ENCODE measurements at places on chromosomes 13 and 19. TPM values are rescaled to one million over a fixed set of nuclear protein-coding genes. Genes with fewer than 3 reads are reported as not detected.

CAMSAP3 gene
- total RNA-seq: 0.32 TPM

HOMER3 gene
- total RNA-seq: 31.5 TPM

TEX29 gene
- 0.67 TPM for total RNA-seq

TRPC4 gene
- total RNA-seq: 0.84 TPM

OR10H1 gene
- not detected for total RNA-seq

- DNase-seq: no peak
Observed at GRCh38 chr19:48853483-48853882, 14.9 kb downstream of the PLEKHA4 start.

DNA sequence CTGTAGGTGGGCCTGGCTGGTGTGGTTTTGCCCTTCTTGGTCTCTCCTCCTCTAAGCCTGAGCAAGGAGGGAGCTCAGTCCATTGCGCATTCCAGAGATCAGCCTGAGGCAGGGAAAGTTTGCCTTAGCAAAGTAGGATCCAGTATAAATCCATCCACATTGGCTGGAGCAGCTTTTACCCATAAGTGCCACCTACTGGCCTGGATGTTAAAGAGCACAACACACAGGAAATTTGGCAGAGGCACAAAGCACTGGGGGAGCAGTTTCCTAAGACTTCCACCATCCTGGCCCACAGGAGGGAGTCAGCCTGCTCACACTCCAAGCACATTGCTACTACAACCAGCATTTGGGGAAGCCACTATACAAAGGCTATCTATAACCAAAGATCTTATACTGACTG lies 1124.2 kb downstream of the SLITRK1 start:
- DNase-seq: no peak

- no peak for DNase-seq
Observed at GRCh38 chr13:58329746-58330145, 698.2 kb downstream of the PCDH17 start.

GRCh38 chr13:27631156-27631555 lies 9.5 kb downstream of the POLR1D start:
- DNase-seq: no peak

DNA sequence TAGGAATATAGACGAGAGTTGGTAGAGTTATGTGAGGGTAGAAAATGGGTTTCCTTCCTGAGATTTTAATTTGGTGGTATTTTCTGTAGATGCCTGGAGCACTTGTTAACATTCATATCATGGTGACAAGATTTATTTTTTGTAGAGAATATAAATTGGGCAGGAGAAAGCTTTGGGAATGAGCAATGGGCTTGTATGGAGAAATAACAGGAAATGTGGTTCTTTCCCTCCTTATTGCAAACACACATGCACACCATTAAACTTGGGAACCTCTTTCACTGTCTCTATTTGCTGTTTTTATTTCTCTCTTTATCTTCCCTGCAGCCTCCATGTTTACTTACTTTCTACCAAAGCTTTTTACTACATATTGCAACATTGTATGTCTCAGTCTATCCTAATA lies 1653.6 kb downstream of the OLFM4 start:
- no peak for DNase-seq

DNA sequence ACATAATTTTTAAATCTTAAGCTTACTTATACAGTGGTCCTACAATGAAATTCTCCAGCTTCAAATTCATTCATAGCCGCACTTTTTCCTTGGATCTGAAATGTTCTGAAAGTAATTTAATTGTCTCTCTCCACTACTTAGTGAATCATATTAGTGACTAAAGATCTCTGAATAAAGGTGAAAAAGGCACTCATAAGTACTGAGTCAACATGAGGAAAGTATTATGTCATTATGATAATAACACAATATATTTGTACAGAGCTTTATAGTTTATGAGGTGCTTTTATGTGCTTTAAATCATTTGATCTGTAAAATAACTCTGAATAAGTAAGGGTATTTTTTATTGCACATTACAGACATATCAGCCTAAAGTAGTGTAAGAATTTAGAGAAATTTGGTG lies 628.2 kb upstream of the SLITRK5 start:
- no peak for DNase-seq

- DNase-seq: no peak
Observed at GRCh38 chr19:1356508-1356865, 27.2 kb upstream of the NDUFS7 start.

DNA sequence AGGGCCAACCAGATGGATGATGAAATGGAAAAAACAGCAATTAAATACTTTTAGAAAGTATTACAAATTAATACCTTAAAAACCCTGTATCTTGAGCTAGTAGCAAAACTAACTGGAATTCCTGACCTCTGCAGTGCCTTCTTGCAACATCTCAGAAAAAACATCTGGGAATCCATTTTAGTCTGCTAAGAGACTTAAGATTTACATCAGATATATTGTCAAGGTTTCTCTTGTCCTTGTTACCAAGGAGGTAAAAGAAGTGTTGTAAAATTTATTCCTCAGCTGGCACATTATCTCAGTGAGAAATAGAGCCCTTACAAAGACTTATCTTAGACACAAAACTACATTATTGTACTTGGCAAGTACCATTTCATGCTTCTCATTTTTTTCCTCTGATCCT lies 18.5 kb downstream of the KCNRG start:
- no peak for DNase-seq

GRCh38 chr19:42524250-42524649 lies 4.0 kb downstream of the CEACAM1 start:
- no peak for DNase-seq
